HFFc6 (cell line): ENCODE measurements at places on chromosomes 4 and X. TPM values are rescaled to one million over a fixed set of nuclear protein-coding genes. Genes with fewer than 3 reads are reported as not detected.

DNA sequence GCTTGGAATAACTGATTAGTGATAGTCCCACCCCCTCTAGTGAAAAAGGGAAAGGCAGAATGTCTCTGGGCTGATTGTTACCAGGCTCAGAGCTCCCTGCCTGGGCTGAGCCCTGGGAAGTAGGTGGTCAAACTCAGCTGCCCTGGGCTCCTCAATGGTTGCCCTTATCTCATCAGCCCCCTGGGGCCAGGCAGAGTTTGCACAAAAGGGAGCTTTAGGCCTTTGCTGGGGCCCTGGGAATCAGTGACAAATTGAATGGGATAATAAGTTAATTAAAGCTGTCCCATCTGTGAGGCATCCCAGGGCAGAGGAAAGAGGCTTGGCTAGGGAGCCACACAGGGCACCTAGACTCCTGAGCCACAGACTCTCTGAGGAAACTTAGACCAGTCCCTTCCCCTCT is 89.0 kb downstream of the EFNB1 start:
- H3K4me1 ChIP-seq = 0 out of 2 replicates have a peak, but pooled peaks cover 3% of the 10 kb centered on the region
- DNase-seq = no peak
- H3K36me3 ChIP-seq = no peaks in the 10 kb centered on the region
- H3K27me3 ChIP-seq = peaks cover 17% of the 10 kb centered on the region; the same call in 1 of the 2 replicates
- no peak overlapping the region for H3K4me3 ChIP-seq

Gene AGA
- total RNA-seq = 42.0 to 51.5 TPM (median 47.5 TPM) in 3 replicates

Gene JCHAIN
- 0.32 to 0.75 TPM in 2 of 3 replicates, not detected in the other for total RNA-seq

DNA sequence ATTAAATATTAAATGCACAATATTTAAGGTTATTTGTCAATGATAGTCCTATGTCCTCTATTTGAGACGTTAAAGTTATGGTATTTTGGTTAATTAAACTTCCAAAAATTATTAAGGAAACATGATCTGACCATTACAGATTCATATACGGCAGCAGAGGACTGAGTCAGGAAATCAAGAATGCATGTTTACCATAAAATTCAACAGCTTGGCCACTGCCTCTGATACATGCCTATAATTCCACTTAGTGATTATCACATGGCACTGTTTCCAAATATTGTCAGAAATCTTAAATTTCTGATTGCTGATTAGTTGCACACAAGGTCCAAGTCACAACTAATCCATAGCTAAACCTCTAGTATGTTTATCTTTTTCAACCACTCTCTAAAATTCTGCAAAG is 232.2 kb upstream of the UGT8 start:
- H3K4me1 ChIP-seq = peaks cover 65% of the 10 kb centered on the region
- no peak for DNase-seq
- H3K4me3 ChIP-seq = no peak overlapping the region
- peaks cover 4% of the 10 kb centered on the region; the same call in 1 of the 2 replicates for H3K36me3 ChIP-seq
- H3K27me3 ChIP-seq = no peaks in the 10 kb centered on the region

Gene REELD1
- total RNA-seq = not detected in 3 replicates

GRCh38 chr4:73613130-73613529 is 7.1 kb downstream of the RASSF6 start:
- no peak overlapping the region for H3K4me3 ChIP-seq
- DNase-seq = no peak
- no peaks in the 10 kb centered on the region for H3K36me3 ChIP-seq
- peaks cover 12% of the 10 kb centered on the region for H3K4me1 ChIP-seq
- no peak overlapping the region for H3K27ac ChIP-seq
- peaks cover 16% of the 10 kb centered on the region for H3K27me3 ChIP-seq

Gene PRR32
- total RNA-seq = not detected in 2 replicates

- H3K27me3 ChIP-seq = no peaks in the 10 kb centered on the region
- DNase-seq = no peak
- H3K27ac ChIP-seq = peak overlapping the region; percentile 94
- H3K36me3 ChIP-seq = no peaks in the 10 kb centered on the region
- H3K4me1 ChIP-seq = peaks cover 49% of the 10 kb centered on the region
These were observed 28.5 kb upstream of the TMSB4X start for GRCh38 chrX:12946406-12946805.

Gene MAP9
- 5.9 and 12.1 TPM in 2 replicates for total RNA-seq

- H3K4me1 ChIP-seq = peaks cover 26% of the 10 kb centered on the region
- H3K27ac ChIP-seq = no peak overlapping the region
- peaks cover 2% of the 10 kb centered on the region for H3K27me3 ChIP-seq
- H3K4me3 ChIP-seq = no peak overlapping the region
- DNase-seq = no peak
- H3K36me3 ChIP-seq = peaks cover 6% of the 10 kb centered on the region; the same call in 1 of the 2 replicates
These were observed 163.1 kb upstream of the FAT1 start for GRCh38 chr4:186886759-186887158.

DNA sequence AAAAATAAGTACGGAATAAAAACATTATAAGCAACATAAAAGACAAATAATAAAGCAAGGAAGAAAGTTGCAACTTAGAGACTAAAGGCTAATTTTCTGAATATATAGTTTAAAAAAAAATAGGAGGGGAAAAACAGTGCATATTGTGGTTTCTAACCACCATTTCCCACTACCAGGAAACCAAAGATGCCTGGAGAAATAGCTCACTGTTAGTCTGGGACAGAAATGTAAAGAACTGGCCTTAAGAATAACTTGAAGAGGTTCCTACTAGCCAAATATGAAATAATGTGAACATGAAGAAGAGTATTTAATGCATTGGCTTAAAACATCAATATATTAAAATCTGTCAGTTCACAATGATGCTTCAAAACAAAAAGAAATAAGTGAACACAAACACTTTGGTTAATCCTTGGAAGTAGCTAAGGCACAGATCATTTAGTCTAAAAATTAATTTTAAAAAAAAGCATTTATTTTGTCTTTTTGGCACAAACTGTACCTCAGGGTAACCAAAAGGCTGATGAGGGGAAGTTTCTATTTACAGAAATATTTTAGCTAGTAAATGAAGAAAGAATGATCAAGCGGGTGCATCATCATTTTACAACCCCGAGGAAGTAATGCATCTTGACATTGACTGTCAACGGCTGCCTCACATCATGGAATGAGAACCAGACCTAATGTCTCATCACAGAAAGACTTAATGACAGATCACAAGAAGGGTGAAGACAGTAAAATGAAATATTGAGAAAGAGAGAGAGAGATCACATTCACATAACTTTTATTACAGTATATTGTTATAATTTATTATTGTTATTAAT is 297.2 kb upstream of the LDB2 start:
- H3K4me1 ChIP-seq = peaks cover 36% of the 10 kb centered on the region
- peaks cover 9% of the 10 kb centered on the region for H3K36me3 ChIP-seq
- H3K27ac ChIP-seq = no peak overlapping the region
- H3K4me3 ChIP-seq = no peak overlapping the region
